ENCODE measurements at places on chromosomes 2 and 18.

DNA sequence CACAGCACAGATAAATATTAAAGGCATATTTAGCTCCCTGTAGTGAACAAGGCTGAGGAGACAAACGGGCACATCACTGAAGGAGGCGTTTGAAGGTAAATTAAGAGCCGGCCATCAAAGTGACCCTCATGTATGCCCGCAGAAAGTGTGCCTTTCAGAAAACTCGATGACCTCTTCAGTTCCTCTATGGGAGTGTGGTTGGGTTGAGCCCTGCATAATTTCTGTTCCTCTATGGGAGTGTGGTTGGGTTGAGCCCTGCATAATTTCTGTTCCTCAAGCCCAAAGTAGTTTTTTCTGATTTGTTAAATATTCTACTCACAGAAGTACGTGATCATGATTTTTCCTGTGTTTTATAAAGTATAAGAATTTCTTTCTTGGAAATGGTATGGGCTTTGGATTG is 568.5 kb downstream of the TSN start:
- DNase-seq: no peak

DNA sequence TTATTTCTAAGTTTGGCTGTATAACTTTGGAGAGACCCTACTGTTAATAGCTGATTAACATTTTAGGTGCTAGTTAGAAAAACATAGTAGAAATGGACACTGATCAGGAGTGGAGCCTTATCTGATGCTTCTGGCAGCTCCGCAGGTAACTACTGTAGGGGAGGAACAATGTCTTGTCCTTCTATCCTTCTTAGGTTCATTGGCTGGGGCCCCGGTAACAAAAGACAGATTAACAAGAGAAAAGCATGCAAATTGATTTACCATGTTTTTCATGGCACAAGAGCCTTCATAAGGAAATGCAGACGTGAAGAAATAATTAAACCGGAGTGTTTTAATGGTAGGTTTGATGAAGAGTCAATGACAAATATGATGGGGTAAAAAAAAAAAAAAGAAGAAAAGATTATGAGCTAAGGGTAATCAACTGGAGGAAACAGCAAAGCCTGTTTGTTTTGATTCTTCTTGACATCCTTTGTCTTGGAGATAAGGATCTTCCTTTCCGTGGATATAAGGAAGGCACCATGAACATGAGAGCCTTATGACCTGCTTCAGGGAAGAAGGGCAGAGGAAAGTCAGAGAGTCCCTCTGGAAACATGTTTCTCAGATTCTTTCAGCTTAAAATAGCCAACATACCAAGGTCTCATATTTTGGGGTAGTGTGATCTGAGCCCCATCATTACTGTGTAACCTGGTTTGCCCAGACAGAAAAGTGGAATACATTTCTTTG is 62.4 kb upstream of the GCFC2 start:
- no peak for DNase-seq

GRCh38 chr2:144583741-144584453 is 64.0 kb upstream of the ZEB2 start:
- no peak for DNase-seq

DNA sequence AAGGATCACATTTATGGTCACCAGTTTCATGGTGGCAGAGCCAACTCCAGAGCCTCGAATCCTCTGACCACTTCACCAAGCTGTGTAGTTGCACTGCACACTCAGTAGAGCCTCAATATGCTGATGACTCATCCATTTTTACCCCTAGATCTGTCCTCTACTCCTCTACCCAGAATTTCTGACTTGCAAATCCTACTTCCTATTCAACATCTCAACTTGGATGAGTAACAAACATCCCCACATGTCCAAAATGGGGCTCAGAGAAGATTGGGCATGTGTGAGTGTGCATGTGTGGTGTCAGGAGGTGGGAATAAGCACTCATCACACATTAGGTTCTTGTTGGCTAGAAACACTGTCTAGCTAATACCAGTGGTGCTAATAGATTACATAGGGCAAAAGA is 57.8 kb upstream of the IGFBP2 start:
- DNase-seq: no peak

GRCh38 chr2:26704441-26704977 is 12.0 kb downstream of the KCNK3 start:
- DNase-seq: no peak

DNA sequence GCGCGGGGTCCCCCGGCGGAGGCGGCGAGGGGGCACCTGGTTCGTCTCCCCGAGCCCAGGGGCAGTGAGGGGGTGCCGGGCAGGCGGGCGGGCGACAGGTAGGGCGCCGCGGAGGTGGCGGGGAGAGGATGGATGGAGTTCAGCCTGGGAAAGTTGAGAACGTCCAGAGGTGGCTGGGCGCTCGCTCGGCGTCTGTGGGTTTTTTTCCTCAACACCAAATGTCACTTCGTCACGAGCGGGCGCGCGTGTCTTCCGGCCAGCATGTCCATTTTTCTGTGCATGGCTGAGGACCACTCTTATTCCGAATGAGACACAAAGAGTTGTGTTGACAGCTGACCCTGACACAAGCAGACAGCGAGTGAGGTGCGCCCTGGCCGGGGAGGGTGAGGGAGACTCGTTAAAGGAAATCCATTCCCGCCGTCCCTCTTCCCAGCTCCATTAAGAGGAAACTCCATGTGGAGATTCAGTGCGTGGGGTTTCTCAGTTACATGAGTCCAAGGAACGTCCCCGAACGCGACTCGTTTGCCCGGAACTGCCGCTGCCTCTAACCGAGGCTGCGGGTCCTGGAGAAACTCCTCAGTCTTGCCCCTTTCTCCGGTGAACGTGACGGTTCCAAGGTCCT is 859 bp downstream of the GREB1L start:
- no peak for DNase-seq

DNA sequence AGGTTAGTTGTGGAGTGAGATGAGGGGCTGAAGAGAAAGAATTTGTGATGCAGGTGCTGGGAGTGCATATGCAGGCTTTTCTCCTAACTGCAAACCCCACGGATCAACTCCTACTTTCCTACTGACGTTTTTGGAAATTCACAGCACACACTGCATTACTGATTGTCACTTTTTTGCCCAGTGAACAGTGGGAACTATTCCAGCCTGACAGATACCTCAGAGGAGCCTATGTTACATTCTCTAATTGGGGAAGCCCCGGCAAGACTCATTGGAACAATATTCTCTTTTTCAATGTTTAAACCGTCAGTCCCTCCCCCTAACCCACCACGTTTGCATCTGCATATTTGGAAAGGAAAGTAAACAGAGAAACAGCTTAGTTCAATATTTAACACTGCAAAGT is 126.2 kb downstream of the DPP4 start:
- DNase-seq: no peak

DNA sequence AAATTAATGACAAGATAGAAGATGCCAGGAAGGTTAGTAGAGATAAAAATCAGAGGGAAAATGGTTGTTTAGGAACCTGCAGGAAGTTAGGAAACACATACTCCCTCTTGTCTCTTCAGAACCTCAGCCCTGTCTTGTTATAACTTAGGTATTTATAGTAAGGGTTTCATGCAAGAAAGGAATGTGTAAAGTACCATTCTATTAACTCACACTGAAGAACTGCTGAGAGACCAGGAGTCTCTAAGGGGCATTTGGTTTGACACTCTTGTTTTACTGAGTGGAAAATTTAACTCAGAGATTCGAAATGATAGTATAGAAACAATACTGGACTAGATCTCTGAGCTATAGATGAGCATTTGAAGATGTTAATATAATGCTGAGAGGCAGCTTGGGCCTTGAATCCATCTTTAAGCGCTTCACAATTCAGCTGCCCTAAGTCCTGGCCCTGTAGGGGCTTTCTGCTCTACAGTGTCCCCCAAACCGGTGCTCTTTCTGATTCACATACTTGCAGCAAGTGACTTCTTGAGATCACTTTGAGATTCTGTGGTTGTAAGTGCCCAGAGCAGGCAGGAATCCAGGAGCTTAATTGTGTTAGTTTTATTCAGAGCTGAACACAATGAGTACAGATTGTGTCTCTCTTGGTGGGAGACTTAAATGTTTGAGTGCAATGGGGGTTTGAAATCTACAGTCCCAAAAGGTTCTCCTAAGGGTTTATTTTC is 235.0 kb upstream of the RGPD4 start:
- DNase-seq: no peak

- no peak for DNase-seq
Measured at GRCh38 chr18:41751161-41751560, 203.9 kb upstream of the PIK3C3 start.

GRCh38 chr2:15238028-15238427 is 323.1 kb downstream of the NBAS start:
- no peak for DNase-seq

GRCh38 chr18:61738042-61738441 is 154.8 kb downstream of the RNF152 start:
- no peak for DNase-seq

GRCh38 chr2:223747392-223748042 is 89.9 kb downstream of the AP1S3 start:
- no peak for DNase-seq

DNA sequence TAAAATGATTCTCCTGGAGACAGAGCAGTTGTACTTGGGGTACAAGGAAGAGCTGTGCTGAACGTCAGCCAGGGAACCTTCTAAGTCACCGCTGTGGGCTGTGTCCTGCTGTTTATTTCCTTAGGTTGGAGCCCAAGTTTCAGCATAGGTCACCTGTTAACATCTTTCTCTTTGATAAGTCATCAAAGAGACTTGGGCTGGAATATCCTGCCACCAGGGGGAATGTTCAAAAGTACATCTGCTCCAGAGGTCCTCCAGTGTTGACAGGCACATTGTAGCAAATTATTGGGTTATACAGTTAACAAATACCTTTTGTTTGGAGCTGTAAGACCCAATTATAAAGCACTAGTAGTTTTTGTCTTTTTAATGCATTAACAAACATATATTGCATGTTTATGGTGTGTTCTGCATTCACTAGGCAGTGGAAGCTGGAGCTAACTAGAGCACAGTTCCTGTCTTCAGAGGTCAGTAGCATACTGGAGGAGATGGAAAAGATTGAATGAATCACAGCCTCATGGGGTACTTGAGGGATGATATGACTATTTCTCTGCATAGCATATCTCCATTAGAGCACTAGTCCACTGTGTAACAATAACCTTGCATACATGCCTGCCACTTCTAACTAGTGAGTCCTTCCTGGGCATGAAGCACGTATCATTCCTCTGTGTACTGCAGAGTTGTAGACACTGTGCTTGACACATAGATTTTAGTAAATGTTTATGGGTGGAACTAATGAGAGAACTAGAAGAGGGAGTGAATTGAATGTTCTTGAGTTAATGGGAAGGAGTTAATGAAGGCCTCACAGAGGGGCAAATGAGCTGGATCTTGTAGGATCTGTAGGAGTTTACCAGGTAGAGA is 182.1 kb downstream of the AGAP1 start:
- no peak for DNase-seq

DNA sequence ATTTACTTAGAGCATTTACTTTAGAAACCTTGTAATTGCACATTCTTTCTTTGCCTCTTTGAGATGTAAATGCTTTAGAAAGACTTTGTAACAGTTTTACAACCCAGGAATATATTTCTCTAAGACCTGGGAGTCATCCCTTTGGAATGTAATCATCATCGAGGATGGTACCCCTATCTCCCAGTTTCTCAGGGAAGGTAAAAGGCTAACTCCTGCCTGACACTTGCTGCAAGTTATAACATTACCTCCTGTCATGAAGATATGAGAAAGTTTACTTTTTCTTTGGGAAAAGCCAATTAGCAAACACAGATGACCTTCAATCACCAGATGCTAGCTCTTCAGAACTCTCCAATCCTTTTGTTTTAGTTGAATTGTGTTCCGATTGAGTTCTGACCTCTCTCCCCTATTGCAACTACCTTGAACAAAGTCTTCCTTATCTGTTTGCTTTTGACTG is 420.3 kb upstream of the FSIP2 start:
- no peak for DNase-seq

GRCh38 chr2:239274391-239275043 is 126.3 kb downstream of the HDAC4 start:
- no peak for DNase-seq

DNA sequence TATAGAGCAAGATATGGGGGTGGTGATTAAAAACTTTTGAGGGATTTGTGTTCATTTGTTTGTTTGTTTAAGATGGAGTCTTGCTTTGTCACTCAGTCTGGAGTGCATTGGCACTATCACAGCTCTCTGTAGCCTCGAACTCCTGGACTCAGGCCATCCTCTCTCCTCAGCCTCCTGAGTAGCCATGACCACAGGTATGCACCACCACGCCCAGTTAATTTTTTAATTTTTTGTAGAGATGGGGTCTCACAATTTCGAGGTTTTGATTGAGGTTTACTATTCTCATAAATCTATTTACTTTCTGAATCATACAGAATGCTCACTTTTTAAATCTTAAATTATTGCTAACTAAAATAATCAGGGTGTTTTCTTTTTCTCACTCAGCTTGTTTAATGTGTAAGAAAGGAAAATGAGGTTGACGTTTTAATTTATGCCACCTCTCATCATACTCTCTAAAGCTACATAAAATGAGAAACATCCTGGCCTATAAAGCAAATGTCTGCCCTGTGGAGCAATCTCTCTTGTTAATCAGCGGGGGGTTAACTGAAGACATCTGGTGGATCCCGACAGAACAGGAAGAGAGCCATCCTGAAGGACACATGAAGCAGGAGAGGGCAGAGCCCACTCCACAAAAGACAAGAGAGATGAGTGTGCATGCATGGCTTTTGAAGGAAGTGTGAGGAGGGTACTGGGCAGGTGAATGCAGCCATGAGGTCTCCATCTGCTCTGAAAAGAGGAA is 589.1 kb upstream of the SLC8A1 start:
- no peak for DNase-seq

DNA sequence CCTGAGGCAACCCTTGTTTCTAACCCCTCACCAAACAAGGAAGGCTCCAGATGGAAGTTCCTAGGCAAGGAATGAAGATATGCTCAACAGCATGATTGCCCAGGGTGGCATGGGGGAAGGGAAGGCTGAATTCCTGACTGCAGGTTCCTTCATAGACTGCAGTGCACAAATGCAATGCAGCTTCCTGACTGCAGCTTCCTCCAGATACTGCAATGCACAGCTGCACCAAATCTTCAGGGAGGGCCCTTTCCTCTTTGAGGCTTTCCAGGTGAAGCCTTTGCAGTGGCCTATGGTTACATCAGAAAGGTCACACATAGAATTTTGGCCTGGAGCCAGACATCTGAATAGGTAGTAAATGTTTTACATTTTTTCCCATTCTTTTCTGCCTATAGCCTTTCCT is 58.8 kb upstream of the DYNAP start:
- no peak for DNase-seq

DNA sequence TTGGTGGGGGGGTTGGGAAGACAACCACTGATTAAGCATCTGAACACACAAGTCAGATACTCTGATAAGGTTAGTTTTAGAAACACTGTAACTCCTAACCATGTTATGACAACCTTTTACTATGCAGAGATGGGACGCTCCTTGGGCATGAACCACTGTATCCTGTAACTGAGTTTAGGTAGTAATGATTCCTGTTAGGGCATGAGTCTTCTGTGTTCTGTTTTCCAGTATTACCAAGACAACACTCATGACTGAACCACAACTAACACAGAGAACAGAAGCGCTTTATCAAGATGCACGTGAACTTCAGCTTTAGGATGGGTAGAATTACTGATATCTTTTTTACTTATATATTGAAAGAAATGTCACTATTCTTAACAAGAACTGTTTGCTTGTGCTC is 14.1 kb upstream of the CREB1 start:
- no peak for DNase-seq

- no peak for DNase-seq
Measured at GRCh38 chr2:118842661-118843482, 4.6 kb downstream of the EN1 start.

Data from naive thymus-derived CD8-positive, alpha-beta T cell (primary cell).